Spleen (tissue), 13 donors: ENCODE measurements at places on chromosomes 5 and 9. TPM values are rescaled to one million over a fixed set of nuclear protein-coding genes. Genes with fewer than 3 reads are reported as not detected.

The SAXO1 gene
- total RNA-seq: not detected

DNA sequence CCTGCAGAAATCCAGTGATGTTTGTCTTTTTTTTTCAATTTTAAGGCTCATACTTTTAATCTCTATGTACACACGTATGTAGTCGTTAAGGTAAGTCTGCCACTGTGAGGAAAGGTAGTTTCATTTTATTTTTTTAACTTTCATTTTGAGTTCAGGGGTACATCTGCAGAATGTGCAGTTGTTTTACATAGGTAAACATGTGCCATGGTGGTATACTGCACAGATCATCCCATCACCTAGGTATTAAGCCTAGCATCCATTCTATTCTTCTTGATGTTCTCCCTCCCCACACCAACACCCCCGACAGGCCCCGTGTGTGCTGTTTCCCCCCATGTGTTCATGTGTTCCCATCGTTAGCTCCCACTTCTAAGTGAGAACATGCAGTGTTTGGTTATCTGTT is 19.7 kb downstream of the MUSK start:
- no peaks in the 10 kb centered on the region for H3K4me1 ChIP-seq
- no peak for DNase-seq

GRCh38 chr9:106583751-106584150 is 279.2 kb upstream of the ZNF462 start:
- no peaks in the 10 kb centered on the region for H3K36me3 ChIP-seq
- no peaks in the 10 kb centered on the region for H3K27me3 ChIP-seq
- H3K4me3 ChIP-seq: no peak overlapping the region
- no peak for DNase-seq

The FGF10 gene
- not detected for total RNA-seq

The ENTREP1 gene
- 0.94 TPM for total RNA-seq

GRCh38 chr5:57665146-57665936 is 182.7 kb upstream of the ACTBL2 start:
- H3K27ac ChIP-seq: no peak overlapping the region
- no peaks in the 10 kb centered on the region for H3K27me3 ChIP-seq
- H3K4me3 ChIP-seq: no peak overlapping the region
- H3K36me3 ChIP-seq: no peaks in the 10 kb centered on the region
- no peaks in the 10 kb centered on the region for H3K4me1 ChIP-seq
- DNase-seq: no peak

DNA sequence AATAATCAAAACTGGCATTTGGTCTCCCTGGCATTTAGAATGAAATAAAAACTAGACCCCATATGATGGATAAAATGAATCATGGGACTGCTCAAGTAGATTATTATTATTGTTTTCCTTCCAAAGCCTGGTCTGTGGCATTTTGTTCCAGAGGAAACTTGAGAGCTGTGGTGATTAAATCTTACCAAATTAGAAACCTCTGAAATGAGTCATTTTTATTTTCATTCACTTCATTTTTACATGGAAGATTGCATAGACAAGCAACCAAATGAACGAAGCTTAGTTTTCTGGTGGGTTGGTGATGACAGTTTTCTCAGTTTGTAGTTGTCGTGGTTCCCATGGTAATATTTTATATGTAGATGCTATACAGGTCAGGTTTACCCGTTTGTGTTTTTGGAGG is 23.4 kb downstream of the PAM start:
- no peak overlapping the region for H3K4me3 ChIP-seq
- H3K27me3 ChIP-seq: no peaks in the 10 kb centered on the region
- H3K4me1 ChIP-seq: peaks cover 32% of the 10 kb centered on the region
- H3K36me3 ChIP-seq: no peaks in the 10 kb centered on the region
- H3K27ac ChIP-seq: no peak overlapping the region
- no peak for DNase-seq

The INSL6 gene
- total RNA-seq: not detected

- no peaks in the 10 kb centered on the region for H3K4me1 ChIP-seq
- DNase-seq: no peak
- no peaks in the 10 kb centered on the region for H3K27me3 ChIP-seq
- no peak overlapping the region for H3K27ac ChIP-seq
- no peak overlapping the region for H3K4me3 ChIP-seq
- H3K36me3 ChIP-seq: no peaks in the 10 kb centered on the region
Measured at GRCh38 chr5:31359839-31360238, 166.4 kb downstream of the CDH6 start.

DNA sequence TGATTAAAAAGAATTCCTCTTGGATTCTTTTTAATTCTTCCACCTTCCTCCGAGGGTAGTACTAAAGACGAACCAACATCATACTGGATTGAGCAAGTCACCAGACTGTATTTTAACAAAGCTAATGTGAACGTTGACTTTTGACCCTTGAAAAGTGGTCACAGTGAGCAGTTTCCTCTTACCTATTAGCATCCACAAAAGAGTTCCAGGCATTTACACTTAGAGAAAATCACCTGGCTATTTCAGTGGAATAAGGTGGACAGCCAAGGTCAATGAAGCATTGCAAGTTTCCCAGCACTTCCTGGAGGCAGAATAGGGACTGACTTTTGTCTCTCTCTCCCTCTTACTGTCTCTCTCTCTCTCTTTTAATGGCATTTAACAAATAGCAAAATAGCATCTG is 145.1 kb upstream of the DAB2 start:
- no peak for DNase-seq
- H3K4me3 ChIP-seq: no peak overlapping the region
- H3K27me3 ChIP-seq: no peaks in the 10 kb centered on the region
- no peak overlapping the region for H3K27ac ChIP-seq

DNA sequence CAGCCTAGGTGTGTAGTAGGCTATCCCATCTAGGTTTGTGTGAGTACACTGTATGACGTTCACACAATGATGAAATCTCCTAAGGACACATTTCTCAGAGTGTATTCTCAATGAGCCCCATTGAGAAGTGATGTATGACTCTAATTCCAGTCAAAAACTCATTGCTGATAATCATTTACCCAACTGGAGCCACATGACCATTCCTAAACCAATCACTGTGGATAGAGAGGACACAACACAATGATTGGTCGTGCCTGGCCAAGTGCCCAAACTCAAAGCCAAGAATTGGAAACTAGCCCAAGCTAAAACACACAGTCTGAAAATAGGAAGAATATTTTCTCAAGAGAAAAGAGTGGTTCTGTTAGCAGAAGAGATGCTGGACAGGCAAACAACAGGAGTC is 191.2 kb downstream of the ZNF462 start:
- DNase-seq: no peak
- H3K27ac ChIP-seq: no peak overlapping the region
- H3K4me3 ChIP-seq: no peak overlapping the region
- no peaks in the 10 kb centered on the region for H3K36me3 ChIP-seq

GRCh38 chr9:109020581-109021511 is 7.5 kb upstream of the CTNNAL1 start:
- no peaks in the 10 kb centered on the region for H3K27me3 ChIP-seq
- peaks cover 43% of the 10 kb centered on the region for H3K36me3 ChIP-seq
- H3K4me1 ChIP-seq: peaks cover 48% of the 10 kb centered on the region
- H3K4me3 ChIP-seq: no peak overlapping the region
- peak overlapping the region; percentile 30 for H3K27ac ChIP-seq
- DNase-seq: no peak

The WNT8A gene
- not detected for total RNA-seq

GRCh38 chr9:78365748-78366697 is 69.1 kb downstream of the PSAT1 start:
- no peak overlapping the region for H3K27ac ChIP-seq
- H3K36me3 ChIP-seq: no peaks in the 10 kb centered on the region
- H3K4me3 ChIP-seq: no peak overlapping the region
- H3K27me3 ChIP-seq: no peaks in the 10 kb centered on the region
- DNase-seq: no peak
- H3K4me1 ChIP-seq: no peaks in the 10 kb centered on the region

The PRRX2 gene
- total RNA-seq: not detected

- H3K27me3 ChIP-seq: no peaks in the 10 kb centered on the region
- no peaks in the 10 kb centered on the region for H3K4me1 ChIP-seq
- no peaks in the 10 kb centered on the region for H3K36me3 ChIP-seq
- H3K4me3 ChIP-seq: no peak overlapping the region
- no peak for DNase-seq
Measured at GRCh38 chr5:59276917-59277372, 616.6 kb downstream of the PDE4D start.

GRCh38 chr9:122151267-122151828 is 8.2 kb downstream of the NDUFA8 start:
- H3K4me1 ChIP-seq: no peaks in the 10 kb centered on the region
- H3K36me3 ChIP-seq: no peaks in the 10 kb centered on the region
- no peak overlapping the region for H3K4me3 ChIP-seq
- no peaks in the 10 kb centered on the region for H3K27me3 ChIP-seq

DNA sequence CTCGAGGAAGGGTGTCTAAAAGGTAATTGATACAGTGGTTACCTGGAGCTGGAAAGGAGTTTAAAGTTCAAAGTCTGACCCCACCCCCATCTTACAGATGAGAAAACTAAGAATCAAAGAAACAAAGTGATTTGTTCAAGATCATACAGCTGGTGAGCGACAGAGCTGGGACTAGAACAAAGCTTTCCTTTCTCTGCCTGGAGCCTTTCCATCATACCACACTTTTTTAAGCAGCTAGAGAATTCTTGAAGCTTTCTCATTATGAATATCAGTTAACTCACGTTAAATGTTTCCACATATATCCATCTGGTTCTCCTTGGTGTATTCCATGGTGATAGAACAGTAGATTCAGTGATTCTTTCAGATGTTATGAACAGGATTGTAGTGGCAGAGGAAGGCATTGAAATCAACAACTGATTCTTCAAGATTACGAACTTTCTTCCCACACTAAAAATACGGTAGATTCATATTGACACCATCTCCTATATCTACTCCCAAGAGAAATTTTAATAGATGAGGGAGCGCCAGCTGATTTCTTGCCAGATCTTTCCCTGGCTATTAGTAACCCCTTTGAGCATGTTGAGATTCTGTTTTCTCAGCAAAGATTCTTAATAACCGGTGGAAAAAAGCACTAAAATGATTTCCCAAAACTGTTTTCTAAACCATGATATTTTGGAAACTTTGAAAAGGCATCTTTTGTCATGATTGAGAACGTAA is 233.7 kb downstream of the ADAMTSL1 start:
- H3K4me3 ChIP-seq: no peak overlapping the region
- H3K27ac ChIP-seq: no peak overlapping the region
- no peaks in the 10 kb centered on the region for H3K36me3 ChIP-seq
- no peaks in the 10 kb centered on the region for H3K4me1 ChIP-seq

The SPAAR gene
- 1.6 TPM for total RNA-seq

DNA sequence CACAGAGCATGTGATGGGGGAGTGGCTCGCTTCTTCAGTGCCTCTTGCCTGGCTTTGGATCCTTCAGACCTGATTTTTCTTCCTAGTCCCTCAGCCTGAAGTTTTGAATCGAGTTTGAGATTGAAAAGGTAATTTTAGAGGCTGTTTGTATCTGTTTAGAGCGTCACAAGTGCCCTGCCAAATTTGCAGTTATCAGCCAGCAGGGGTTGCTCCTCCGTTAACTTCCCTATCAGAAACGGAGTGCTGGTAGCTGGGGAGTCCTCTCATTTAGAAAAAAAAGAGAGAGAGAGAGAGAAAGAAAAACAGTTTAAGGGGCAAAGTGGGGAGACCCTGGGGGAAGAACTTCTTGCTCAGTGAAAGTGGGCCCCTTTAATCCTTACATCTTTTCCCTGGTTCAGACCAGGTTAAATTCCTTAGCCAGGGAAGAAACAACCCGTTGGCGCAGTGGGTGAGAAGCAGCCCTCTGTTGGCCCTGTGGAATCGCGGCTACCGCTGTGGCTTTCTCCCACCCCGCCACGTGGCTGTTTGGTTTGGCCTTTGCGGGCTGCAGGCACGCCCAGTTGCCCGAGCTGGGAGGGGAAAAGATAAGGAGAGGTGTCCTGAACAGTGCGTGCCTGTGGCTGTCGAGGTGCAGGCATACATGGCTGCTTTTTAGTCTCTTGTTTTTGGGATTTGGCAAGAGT is 576.7 kb upstream of the ACO1 start:
- no peaks in the 10 kb centered on the region for H3K27me3 ChIP-seq
- H3K36me3 ChIP-seq: no peaks in the 10 kb centered on the region
- DNase-seq: peak; percentile 67
- H3K4me3 ChIP-seq: no peak overlapping the region

The CCIN gene
- total RNA-seq: not detected

DNA sequence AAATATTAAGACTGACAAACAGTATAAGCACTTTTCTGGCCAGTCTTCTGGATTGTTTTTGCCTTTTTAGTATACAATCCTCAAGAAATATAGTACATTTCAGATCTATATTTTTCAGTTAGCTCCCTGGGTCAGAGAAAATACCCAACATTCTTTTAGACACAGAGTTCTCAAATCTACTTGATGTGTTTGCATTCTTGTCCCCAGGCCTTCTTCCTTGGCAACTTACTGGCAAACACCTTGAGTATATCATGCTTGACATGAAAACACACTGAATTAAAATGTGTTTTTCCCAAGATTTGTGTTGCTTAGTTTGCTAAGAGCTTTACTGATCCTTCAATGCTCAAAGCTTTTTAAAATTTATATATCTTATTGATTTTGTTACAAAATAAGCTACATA is 1413.1 kb upstream of the CDH9 start:
- no peak overlapping the region for H3K27ac ChIP-seq
- no peaks in the 10 kb centered on the region for H3K27me3 ChIP-seq
- H3K4me1 ChIP-seq: no peaks in the 10 kb centered on the region
- DNase-seq: no peak

- no peak for DNase-seq
- no peaks in the 10 kb centered on the region for H3K4me1 ChIP-seq
- no peak overlapping the region for H3K27ac ChIP-seq
- H3K27me3 ChIP-seq: peaks cover 6% of the 10 kb centered on the region
- H3K4me3 ChIP-seq: no peak overlapping the region
Measured at GRCh38 chr9:14769230-14769571, 46.7 kb upstream of the CER1 start.

DNA sequence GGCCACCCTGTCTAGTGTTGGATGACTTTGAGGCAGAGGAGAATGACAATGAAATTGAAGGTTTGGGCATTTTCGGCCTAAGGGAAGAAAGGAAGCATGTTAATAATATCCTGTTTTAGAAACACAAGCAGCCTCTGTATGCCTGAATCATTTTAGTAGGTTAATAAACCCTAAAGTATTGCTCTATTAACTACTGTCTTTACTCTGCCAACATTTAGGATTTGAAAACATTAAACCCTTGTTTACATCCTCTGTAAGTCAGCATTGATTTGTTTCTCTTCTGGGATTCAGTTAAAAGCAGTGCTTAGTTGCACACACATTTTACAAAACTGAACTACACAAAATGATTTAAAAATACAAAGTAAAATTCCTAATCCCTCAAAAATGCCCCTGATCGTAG is 358.9 kb downstream of the ARRDC3 start:
- H3K4me3 ChIP-seq: no peak overlapping the region
- no peaks in the 10 kb centered on the region for H3K36me3 ChIP-seq

DNA sequence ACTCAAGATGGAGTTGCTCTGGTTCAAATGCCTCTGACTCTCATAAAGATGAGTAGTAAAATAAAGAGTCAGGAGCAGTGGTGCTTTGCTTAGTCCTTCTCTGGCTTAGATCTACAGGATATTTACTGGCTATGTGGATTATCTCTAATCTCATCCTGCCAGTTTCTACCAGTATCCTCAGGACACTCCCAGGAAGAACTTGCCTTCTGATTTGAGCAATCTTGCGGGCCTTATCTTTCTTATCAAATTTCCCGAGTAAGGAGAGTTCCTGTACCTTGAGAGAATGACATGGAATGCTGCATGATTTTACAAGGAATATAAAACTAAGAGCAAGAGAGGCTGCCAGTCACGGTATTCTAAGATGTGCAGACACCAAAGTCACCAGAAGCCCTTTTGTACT is 364.0 kb downstream of the ARHGEF28 start:
- no peak for DNase-seq
- no peaks in the 10 kb centered on the region for H3K36me3 ChIP-seq
- H3K4me1 ChIP-seq: no peaks in the 10 kb centered on the region
- H3K4me3 ChIP-seq: no peak overlapping the region
- no peaks in the 10 kb centered on the region for H3K27me3 ChIP-seq

The IL5 gene
- total RNA-seq: not detected

The OR13D1 gene
- total RNA-seq: not detected
